Stimulated activated CD4-positive, alpha-beta T cell treated with anti-CD3 and anti-CD28 coated beads, Interleukin-1b, Interleukin-23, amount 100 ng/mL, for 1 hour (primary cell): ENCODE measurements at places on chromosomes 3 and 15.

GRCh38 chr15:100096700-100097099, 245.1 kb downstream of the ADAMTS17 start:
- DNase-seq, result no peak

DNA sequence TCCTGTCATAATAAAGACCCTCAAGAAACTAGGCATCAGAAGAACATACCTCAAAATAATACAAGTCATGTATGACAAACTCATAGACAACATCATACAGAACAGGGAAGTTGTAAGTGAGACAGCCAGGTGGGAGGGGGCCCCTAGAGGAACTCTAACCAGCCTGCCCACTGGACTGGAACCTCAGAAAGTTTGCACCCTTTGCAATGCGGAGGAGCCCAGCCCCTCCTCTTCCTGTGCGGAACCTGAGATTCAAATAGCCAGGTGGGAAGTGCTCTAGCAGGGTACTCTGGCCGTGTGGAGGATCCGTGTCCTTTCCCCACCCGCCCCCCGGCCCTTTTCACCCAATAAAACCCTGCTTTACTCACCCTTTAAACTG, 387.0 kb upstream of the CBLB start:
- DNase-seq, result no peak

DNA sequence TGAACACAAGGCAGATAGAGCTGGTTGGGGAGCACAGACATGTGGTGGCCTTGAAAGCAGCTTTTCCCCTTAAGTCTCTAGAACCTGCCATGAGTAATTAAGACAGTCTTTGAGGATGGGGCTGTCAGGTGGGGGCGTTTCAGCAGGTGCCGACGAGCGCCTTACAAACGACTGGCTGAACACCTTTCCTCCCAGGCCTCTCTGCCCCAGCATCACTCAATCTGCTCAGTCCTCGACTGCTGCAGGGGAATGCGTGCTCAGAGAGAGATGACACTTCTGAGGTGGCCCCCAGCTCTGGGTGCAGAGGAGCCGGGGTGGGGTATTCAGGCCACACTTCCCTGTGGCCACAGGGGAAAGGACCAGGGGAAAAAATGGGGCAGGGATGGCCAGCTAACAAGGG, 8.1 kb upstream of the NCKIPSD start:
- no peak for DNase-seq

DNA sequence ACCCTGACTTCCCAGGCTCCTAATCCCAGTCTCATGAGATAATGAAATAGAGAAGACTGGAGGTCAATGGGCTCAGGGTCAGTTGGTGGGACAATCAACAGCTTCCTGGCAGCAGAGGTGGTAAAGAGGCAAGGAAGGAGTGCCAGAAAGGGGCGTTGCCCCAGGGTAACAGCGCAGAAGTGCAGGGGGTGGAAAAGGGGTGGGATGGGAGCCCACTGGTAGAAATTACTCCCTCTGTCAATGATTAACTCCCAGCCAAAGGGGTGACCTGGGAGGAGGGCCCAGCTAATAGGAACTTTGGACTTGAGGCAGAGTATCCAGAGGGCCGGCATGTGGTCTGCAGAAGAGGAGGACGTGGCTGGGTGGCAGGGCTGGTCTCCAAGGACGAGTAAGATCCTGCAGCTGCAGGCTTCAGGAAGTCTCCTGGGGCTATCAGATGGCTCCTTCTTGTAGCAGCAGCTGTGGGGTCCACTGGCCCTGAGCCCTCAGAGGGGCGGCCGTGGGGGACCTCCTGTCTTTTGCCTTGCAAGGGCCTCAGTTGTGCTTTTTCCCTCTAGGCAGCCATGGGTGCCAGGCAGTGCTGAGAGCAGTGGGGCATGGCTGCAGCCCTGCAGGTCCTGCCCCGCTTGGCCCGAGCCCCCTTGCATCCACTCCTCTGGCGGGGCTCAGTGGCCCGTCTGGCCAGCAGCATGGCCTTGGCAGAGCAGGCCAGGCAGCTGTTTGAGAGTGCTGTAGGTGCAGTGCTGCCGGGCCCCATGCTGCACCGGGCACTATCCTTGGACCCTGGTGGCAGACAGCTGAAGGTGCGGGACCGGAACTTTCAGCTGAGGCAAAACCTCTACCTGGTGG, 2.3 kb downstream of the GLYCTK start:
- DNase-seq, result no peak

DNA sequence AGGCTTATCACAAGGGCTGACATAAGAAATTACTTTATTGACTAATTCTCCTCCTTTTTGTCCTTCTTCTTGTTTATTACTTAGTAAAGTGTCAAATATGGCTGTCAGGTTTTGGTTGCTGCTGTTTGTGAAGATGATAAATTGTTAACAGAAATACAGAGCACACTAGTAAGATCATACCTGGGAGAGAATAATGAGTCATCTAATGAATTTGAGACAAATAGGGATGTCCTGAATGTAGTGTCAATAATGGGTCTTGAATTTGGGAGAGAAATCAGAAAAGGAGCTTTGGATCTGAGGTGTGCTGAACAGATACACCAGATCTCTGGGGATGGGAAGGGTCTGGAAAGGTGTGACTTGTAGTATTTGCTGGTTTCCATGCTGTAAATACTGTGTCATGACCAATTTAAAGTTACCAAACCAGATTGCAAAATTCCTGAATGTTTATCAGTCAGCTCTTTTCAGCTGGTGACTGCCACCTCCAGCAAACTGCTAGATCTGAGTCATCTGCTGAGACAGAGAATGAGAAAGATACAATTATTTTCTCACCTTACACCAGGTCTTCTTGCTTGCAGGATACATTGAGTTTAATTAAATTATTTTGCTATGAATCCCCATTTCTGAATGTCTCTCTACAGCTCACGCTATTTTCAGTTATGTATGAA, 76.7 kb upstream of the SATB1 start:
- DNase-seq, result no peak

DNA sequence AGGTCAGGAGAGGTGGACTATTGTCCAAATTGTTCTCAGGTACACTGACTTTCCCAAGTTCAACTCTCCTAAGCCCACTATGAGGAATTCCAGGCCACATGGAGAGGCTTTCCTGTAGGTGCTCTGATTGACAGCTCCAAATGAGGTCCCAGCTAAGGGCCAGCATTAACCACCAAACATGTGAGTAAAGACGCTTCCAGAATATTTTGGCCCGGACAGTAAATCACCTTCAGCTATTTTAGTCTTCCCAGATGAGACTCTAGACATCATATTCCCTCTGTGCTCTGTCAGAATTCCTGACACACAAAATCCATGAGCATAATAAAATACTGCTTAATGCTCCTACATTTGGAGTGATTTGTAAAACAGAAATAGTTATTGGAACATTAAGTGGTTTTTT, 135.5 kb downstream of the TGFBR2 start:
- no peak for DNase-seq

- DNase-seq, result no peak
These were observed 50.2 kb downstream of the CHP1 start for GRCh38 chr15:41281236-41281635.
